CD4-positive, alpha-beta T cell treated with Interferon alpha-2 for 1 hour (primary cell): ENCODE measurements at places on chromosomes 4 and X.

DNA sequence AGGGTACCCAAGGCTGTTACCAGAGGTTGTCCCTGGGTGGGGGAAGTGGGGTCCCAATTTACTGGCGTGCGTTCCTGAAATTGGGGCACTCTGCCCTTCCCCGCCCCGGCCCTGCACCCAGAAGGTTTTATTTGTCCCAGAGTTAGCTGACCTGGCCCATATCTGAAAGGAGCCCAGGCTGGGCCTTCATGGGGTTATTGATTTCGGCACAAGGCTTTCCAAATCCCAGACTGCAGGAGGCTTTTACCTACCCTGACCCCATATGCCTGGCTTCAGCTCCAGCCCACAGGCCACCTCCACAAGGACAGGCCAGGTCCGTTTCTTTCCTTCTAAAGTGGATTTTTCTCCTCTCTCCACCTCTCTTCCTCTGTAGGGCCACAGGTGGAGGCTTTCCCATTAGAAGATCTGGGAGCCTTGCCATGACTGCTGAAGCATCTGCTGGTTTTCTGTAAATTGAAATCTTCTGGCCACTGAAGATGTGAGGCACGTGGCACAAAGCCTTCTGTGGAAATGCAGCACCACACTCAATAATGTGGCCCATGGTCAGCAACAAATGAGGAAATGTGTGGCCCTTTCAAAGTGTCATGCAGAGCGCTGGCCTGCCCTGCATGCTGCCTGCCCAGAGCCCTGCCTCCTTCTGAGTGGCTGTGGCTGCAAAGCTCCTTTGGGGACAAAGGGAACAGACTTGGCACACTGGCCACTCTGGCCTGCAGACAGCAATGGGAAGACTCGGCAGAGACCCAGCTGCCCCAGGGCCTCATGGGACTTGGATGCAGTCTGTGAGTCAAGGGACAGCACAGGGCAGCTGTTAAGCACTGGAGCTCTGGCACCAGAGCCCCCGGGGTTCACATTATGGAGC lies 43.1 kb upstream of the MTM1 start:
- DNase-seq: no peak

- DNase-seq: no peak
These were observed 223.5 kb upstream of the IGFBP7 start for GRCh38 chr4:57333684-57334083.

GRCh38 chr4:46277165-46277951 lies 112.6 kb downstream of the GABRA2 start:
- DNase-seq: no peak

DNA sequence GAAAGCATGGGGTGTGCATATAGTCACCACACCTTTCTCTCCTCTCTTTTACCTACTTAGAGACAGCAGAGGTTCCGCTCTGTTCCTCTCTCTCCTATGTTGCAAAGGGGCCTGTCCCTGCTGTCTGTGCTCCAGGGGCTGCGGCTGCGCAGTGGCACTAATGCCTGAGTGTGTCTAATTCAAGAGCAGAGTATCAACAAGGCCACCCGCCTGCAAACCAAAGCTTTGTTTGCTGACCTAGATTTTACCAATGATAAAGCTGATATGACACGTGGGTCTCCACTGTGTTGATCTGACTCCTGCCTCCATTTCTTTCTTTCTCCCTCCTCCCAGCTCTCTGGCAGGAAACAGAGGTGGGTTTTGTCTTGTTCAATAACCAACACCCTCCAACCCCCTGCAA lies 74.9 kb downstream of the NSG1 start:
- peak; percentile 56 for DNase-seq

DNA sequence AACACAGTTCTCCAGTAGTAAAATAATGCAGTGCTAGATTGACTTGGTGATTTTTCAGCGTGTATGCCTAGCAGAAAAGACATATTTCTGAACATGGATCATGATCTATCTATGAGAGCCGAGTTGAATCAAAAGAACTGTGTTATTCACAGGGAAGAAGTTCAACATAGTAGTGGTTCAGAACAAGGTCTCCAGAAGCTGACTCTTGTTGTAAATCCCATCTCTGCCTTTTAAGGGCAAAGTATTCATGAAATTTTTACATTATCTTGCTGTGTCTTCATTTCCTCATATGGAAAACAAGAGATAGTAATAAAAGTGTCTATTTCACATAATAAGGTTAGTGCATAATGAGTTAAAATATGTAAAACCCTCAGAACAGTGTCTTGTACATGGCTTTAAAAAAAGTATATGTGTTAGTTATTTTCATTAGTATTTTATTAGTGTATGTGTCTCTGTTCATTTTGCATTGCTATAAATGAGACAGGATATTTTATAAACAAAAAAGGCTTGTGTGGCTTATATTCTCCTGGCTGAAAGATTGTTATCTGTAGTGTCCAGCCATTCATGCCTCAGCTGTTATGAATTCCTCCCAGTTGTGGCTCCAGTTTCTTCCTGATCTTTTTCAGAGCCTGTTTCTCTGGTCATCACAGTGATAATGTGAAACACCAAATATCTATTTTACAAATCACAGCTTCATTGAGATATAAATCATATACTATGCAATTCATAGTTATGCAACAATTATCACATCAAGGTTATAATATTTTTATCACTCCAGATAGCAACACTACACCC lies 1351.2 kb downstream of the STIM2 start:
- DNase-seq: no peak

- no peak for DNase-seq
These were observed 56.4 kb downstream of the EGF start for GRCh38 chr4:109969087-109969486.

GRCh38 chr4:143253166-143253565 lies 68.4 kb downstream of the USP38 start:
- DNase-seq: no peak

DNA sequence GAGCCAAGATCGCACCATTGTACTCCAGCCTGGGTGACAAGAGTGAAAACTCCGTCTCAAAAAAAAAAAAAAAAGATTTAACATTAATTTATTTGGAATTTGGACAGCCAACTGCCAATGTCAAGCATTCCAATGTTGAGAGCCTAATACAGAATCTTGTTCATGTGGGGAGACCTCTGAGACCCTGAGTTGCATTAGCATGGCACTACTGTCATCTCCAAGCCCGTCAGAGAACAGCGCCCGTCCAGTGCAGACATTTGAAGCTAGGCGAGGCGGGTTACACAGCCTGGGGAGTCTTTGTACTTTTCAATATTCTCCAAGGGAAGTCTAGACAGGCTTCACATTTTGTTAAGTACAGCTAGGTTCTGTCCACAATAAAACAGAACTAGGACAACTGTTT lies 126.7 kb downstream of the CHRNA9 start:
- DNase-seq: no peak

DNA sequence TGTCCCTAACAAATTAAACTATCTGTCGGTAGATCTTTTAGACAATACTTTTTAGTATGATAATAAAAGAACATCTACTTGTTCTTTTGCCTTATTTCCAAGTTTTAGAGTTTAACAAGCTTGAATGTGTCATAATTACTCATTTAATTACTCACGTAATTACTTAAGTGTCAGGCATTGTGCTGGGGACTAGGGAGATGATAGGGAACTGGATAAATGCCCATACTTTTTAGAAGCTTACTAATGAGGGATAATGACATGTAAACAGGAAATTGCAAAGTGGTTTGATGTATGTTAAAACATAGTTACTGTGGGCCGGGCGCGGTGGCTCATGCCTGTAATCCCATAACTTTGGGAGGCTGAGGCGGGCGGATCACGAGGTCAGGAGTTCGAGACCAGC lies 158.3 kb downstream of the DMD start:
- DNase-seq: no peak

GRCh38 chr4:14918336-14918735 lies 83.9 kb upstream of the CPEB2 start:
- DNase-seq: no peak

- no peak for DNase-seq
These were observed 68.1 kb downstream of the MTMR1 start for GRCh38 chrX:150761176-150761818.

- no peak for DNase-seq
These were observed 29.0 kb downstream of the ACOX3 start for GRCh38 chr4:8411351-8412180.

- peak; percentile 60 for DNase-seq
These were observed 1.9 kb downstream of the UBE2D3 start for GRCh38 chr4:102825261-102826091.

GRCh38 chr4:20087522-20087911 lies 164.2 kb upstream of the SLIT2 start:
- DNase-seq: no peak

DNA sequence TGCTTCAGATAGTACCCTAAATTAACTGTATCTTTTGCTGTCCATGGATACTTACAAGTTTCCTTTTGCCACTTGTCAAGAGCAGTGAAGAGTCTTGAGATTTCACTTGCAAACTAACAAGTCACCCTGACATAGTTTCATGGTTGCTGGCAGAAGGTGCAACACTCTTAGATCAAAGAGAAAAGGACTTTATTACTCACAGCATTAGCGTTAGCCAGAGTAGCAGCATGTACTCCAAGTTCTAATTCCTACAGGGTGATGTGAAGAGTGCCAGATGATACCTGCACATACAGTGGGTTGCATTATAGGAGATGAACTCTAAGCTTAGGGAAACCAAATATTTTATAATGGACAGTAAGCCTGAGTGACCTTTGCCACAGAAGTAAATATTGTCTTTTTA lies 47.9 kb downstream of the NDST3 start:
- DNase-seq: no peak

GRCh38 chr4:112516471-112517066 lies 589 bp upstream of the NEUROG2 start:
- DNase-seq: no peak

- no peak for DNase-seq
These were observed 49.8 kb downstream of the SMIM31 start for GRCh38 chr4:164803702-164804101.
